ENCODE measurements at places on chromosomes 6 and 20.

DNA sequence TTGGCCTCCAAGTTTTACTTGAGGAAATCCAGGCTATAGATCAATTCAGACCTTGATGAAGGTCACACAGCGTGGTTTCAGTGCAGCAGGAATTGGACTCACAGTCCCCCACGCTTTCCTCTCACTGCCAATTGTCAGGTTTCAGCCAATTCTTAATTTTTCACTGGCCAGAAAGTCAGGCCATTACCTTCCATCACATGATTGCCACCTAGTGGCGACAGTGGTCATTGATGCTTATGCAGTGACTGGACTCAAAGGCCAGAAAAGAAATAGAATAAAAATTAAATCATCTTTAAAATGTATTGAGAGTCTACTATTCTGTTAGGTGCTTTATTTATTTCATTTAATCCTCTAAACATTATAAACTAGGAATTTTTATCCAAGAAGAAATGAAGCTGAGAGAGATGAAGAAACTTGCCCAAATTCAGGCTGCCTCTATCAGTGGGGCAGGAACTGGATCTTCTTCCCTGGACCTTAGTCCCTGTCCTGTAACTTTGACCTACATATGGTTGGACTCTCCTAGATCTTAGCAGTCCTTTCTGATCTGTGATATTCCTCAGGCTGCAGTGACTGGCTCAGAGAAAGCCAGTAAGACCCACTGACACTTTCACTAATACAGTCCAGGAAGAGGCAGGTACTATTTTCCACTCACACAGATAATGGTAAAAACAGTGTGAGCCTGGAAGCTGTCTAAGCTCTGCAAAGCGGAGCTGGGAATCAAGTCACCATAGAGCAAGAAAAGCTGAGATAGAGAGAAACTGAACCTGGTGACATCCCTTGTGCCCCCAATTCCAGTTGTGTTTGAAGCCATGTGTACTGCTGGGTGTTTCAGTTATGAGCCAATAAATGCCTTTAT lies 133.3 kb downstream of the ELOVL4 start:
- DNase-seq = peak; percentile 83

DNA sequence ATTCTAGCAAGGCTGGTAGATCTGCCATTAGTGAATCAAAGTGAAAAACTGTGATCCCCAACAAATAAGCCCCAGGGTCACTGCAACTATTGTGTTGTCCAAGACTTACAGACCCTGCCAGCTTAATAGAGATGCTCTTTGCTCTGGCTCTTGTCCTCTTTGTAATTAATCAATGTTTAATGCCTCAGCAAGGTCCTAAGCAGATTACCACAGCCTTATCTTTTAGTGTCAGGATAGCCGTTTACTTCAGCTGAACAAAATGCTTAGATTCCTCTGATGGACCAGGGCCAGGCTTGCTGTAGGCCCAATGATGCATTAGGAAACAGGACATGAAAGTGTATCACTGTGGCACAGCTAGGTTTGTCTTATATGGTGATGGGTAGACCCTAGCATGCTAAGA lies 353.3 kb downstream of the HACE1 start:
- DNase-seq = no peak

- DNase-seq = peak; percentile 61
Observed at GRCh38 chr6:26594730-26595632, 1.8 kb upstream of the ABT1 start.

DNA sequence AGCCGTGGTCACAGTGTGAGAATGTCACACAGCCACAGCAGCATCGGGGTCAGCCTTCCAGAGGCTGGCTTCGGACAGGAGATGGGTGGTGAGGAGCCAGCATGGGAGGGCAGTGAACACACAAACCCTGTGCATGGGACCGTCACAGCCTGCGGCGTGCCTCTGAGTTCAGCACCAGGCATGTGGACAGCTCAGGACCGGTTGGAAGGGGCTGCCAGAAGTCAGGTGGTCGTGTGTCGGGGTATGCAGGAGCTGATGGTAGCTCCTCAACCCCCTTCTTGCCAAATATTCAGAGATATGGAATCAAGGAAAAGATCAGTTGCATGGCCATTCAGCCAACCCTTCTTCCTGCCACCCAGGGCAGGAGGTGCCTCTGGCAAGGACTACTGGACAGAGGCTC lies 28.2 kb downstream of the MYT1 start:
- no peak for DNase-seq

GRCh38 chr20:32664678-32665159 lies 9.0 kb downstream of the C20orf203 start:
- no peak for DNase-seq

DNA sequence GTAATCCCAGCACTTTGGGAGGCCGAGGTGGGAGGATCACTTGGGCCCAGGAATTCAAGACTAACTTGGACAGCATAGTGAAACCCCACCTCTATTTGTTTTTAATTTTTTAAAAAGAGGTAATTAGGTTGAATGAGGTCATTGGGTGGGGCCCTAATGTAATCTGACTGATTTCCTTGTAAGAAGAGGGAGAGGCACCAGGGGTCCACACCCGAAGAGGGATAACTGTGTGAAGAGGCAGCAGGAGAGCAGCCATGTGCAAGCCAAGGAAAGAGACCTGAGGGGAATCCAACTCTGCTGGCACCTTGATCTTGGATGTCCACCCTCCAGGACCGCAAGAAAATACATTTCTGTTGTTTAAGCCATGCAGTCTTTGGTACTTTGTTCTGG lies 63.4 kb downstream of the QRSL1 start:
- no peak for DNase-seq

- DNase-seq = no peak
Observed at GRCh38 chr6:131823276-131823902, 15.6 kb downstream of the ENPP1 start.

- no peak for DNase-seq
Observed at GRCh38 chr20:5745416-5746030, 4.7 kb upstream of the SHLD1 start.

DNA sequence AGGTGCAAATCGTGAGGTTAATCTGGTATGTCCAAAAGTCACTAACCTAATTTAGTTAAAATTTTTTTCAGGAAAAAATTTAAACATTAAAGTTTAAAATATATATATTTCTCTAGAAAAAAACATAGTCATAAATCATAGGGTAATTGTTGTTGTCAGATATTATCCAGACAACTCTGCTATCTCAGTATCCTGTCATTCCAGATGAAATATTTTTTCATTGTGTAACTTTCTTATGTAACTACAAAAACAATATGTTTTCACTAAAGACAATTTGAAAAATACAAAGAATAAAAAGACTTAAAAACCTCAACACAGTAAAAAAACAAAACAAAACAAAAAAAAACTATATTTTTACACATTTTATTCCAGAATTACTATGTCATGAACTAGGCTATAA lies 57.6 kb downstream of the TENT5A start:
- no peak for DNase-seq

Measured in NCI-H774 (cell line).